ENCODE measurements at places on chromosomes 13 and 19.

- no peak for DNase-seq
Observed at GRCh38 chr19:10643172-10643967, 10.8 kb upstream of the ILF3 start.

DNA sequence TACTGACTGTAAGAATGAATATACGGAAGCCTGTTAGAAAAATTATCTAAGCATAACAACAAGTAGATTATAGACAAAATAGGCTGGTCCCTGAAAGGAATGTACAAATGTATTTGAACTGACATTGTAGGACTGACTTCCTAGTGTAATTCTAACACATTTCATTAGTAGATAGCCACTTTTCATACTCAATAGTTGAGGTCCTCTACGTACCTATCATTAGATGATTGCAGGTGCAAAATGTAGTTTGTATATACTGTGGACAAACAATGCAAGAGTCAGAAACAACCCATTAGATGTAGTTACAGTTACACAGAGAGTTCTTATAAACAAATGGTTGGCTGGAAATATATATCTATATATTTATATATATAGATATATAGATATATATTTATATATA is 402.3 kb upstream of the SLITRK6 start:
- DNase-seq, result no peak

DNA sequence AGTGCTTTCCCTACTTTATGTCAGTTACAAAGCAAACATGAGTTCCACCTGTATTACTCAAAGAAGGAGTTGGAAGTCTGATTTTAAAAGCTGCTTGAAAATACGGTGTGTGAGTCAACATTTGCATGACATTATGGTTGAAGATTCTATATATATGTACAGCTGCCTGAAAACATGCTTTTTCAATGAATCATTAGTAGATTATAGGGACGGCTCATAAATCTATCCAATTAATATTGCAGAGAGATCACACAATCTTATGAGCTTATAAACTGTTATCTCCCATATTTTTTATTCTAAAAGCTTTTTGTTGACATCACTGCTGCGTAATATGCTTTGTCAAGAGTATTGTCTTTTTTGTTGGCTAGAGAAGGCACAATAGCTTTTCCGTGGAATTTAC is 873.8 kb downstream of the SLITRK6 start:
- no peak for DNase-seq

- DNase-seq, result no peak
Observed at GRCh38 chr19:48249502-48250014, 6.2 kb downstream of the CARD8 start.

- DNase-seq, result no peak
Observed at GRCh38 chr13:25992076-25992475, 59.7 kb downstream of the SHISA2 start.

GRCh38 chr19:57317503-57317902 is 2.8 kb upstream of the ZNF543 start:
- DNase-seq, result peak; percentile 82

- peak; percentile 72 for DNase-seq
Observed at GRCh38 chr19:55549500-55550320, 4.4 kb upstream of the SBK3 start.

DNA sequence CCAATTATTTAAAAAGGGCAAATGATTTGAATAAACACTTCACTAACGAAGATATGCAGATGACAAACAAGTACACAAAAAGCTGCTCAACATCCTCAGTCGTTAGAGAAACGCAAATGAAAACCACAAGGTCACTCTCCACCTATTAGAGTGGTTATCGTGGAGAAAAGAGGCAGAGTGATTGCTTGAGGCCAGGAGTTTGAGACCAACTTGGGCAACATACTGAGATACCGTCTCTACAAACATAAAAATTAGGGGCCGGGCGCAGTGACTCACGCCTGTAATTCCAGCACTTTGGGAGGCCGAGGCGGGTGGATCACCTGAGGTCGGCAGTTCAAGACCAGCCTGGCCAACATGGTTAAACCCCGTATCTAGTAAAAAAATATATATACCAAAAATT is 27.2 kb downstream of the BLOC1S3 start:
- DNase-seq, result no peak

DNA sequence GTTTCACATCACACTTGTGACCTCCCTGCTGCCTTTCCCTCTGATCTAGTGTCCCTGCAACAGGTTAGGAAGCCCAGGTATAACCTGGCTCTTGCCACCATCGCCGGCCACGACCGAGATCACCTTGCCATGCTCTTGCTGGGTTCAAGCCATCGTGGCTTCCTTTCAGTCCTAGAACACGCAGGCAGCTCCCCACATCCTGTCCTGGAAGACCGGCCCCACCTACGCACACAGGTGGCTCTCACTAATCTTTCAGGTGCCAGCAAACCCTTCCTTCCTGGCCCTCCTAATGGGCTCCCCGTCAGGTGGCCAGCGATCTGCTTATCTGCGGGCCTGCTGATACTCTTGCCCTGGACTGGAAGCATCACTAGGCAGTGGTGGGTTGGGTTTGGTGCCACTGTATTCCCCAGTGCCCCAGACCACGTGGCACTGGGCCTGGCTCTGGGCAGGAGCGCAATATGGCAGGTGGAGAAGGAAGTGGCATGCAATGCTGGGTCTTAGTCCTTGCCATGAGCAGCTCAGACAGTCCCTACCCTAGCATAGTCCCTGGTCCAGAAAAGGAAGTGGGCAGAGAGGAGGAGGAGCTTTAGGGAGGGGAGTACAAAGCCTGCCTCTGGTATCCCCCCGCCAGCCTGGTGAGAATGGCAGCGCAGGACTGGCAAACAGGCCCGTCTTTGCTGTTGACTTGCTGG is 11.8 kb downstream of the PPP1R37 start:
- DNase-seq, result no peak

- no peak for DNase-seq
Observed at GRCh38 chr13:45607931-45608330, 7.6 kb downstream of the ERICH6B start.

DNA sequence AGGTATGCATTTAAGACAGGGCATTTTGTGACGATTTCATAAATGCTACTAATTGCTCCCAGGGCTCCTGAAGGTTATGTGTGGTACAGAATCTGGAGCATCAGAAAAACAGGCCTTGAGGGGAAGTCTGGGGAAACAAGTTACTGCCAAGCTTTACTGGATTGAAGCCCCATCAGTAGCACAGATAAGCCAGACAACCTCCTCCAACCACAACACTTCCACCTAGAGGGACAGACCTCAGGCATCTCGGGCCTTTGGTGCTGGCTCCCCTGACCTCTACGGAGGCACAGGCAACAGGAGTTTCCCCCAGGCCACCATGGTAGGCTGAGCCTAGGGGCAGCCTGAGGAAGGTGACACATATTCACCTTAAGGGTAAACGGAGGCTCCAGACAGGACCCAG is 54.1 kb downstream of the ABCC4 start:
- no peak for DNase-seq

DNA sequence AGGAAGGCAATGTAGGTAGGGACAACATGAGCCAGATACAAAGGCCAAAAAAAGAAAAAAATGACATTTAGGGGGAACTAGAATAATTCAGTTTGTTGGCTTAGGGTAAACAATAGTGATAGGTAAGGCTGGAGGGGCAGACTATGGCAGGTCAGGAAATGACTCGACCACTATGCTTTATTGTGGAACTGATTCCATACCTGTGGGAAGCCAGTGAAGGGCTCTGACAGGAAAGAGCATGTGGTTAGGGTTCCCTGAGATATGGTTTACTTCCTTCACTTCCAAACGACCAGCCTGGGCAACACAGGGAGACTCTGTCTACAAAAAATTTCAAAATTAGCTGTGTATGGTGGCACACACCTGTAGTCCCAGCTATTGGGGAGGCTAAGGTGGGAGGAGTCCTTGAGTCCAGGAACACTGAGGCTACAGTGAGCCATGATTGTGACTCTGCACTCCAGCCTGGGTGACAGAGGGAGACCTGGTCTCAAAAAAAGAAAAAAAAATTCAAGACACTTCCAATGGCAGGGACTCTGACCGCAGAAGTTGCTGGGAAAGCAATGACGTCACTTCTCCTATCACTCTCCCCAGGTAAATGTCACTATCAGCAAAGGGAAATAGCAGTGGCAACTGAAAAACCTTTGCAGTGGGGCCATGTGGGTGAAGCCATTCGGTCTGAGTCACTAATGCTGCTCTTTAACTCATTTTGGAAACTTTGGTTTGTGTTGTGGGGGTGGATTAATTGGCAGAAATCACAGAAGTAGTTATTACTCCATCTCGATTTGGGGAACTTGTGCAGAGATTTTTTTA is 192.8 kb upstream of the TSC22D1 start:
- DNase-seq, result no peak

DNA sequence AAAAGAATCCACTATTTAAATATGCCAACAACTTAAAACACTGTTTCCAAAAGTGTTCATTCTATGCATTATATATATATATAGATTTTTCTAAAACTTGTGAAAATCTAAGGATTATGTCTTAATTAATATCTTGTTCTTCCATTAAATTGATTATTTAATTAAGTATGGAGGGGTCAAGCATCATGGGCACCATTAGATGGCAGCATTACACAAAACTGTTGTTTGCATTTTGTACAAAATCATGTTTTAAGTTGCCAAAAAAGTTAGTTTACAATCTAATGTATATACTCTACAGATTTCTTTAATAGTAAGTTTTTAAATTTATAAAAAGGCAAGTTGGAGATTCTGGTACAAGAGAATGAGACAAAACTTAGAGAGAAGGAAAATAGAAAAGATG is 213.2 kb upstream of the EDNRB start:
- DNase-seq, result no peak

DNA sequence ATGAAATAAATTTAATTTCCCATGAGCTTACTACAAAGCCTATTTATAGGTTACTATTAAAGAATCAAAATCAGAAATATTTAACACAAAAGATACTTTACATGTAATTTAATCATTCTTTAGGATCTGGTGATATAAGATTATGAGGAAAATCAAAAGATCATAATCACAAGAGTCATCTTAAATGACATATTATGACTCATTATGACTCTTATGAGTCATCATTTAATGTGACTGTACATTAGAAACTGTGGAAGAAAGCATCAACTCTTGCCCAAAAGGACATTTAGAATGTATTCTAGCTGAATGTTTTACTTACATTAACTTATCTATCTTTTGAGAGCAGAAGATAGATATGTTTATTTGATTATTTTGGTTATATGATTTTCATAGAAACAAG is 458.6 kb downstream of the DCT start:
- DNase-seq, result no peak

DNA sequence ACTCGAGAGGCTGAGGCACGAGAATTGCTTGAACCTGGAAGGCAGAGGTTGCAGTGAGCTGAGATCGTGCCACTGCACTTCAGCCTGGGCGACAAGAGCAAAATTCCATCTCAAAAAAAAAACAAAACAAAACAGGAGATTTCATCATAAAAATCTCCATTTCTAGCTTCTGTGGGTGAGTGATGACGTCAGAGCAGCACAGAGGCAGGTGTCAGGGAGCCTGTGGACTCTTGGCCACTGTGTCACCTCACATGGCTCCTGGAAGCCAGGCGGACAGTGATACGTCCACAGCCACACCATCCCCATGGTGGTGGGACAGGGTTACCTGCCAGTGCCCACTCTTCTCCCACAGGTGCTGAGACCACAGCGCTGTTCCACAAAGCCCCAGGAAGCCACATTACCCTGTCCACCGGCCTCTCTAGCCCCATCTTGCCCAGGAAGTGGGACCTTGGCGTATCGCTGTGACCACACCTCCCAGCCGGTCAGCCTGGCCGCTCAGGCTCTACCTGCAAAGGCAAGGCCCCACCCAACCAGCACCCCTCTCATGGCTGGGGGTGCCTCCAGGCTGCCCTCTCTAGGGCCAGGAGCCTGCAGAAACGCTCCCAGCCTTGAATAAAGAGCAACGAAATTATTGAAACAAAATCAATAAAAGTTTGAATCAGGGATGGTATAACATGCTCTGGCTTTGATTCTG is 2.5 kb upstream of the FXYD3 start:
- no peak for DNase-seq

GRCh38 chr13:44435919-44436510 is 62.4 kb downstream of the SERP2 start:
- no peak for DNase-seq

GRCh38 chr13:45055902-45056648 is 64.2 kb upstream of the GTF2F2 start:
- no peak for DNase-seq

DNA sequence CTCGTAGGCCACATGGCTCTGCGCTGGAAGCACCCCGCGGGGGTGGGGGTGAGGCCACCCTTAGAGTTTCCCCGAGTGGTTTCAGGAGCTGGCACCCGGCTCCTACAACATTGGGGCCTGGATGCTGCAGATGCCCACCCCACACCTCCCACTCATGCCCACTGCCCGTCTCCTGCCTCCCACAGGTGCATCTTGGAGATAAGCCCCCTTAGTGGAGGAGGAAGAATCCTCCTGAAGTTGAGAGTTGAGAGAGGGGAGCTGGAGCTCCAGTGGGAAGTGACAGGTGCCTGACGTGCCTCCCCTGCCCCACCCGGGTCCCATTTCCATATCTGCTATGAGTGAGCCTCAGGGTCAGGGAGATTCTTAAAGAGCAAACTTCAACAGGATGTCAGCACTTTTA is 341.3 kb downstream of the TEX29 start:
- DNase-seq, result no peak

DNA sequence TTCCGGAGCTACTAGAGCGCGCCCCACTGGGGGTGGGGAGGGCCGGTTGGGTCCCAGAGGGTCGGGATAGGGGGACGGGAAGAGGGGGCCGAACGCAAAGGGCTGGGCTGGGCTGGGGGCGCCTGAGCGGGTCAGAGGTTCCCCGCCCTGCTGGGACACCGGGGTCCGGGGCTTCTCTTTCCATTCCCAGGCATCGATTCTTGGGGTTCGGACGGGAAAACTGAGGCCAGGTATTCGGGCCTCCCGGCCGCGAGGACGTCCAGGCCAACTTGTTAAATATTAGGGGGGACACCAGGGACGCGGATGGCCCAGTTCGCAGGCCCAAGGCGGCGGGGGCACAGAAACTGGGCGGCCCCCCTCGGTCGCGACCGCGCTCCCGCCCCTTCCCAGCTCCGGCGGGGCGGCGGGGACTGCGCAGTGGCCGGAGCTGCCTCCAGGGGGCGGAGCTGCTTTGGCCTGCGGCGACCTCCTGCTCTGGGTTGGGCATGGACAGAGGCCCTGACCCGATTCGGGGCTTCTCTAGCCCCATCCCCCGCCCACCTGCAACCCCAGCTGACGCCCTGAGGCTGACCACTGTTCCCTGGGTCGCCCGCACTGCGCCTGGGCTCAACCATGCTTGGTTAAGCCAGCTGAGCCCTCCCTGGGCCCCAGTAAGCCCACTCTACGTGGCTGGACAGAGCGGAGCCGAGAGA is 1.2 kb upstream of the KLF16 start:
- no peak for DNase-seq

GRCh38 chr19:35109395-35110112 is 6.1 kb upstream of the FXYD3 start:
- DNase-seq, result no peak

DNA sequence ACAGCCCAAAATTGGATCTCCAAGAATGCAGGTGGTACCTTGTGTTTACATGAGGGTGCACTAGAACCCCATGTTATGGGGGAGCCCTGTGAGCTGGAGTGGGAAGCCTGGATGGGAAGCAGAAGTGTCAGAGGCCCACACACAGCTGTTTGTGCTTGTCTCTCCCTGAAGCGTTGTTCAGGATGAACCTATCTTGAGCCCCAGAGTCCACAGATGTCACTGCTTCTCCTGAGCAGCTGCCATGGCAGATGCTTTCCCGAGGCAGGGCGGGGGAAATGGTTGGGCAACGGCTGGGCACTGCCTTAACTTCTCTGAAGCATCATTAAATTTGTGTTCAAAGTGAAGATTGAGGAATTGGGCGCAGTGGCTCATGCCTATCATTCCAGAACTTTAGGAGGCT is 17.1 kb upstream of the CHST8 start:
- no peak for DNase-seq

GRCh38 chr19:50794074-50794875 is 4.1 kb downstream of the ACP4 start:
- DNase-seq, result no peak

GRCh38 chr13:98396071-98396710 is 180.7 kb downstream of the STK24 start:
- no peak for DNase-seq

All from NCI-H2227 treated with DMSO at 0.1 percent for 48 hours (cell line).